ENCODE measurements at places on chromosomes 6 and 20. TPM values are rescaled to one million over a fixed set of nuclear protein-coding genes. Genes with fewer than 3 reads are reported as not detected.

GRCh38 chr6:140070846-140071473 lies 696.5 kb upstream of the CITED2 start:
- no peak for DNase-seq

GRCh38 chr6:7215798-7216231 lies 97.2 kb downstream of the SSR1 start:
- DNase-seq = no peak

- DNase-seq = no peak
Observed at GRCh38 chr20:45067558-45067957, 33.4 kb downstream of the KCNS1 start.

GRCh38 chr6:14429396-14429795 lies 311.8 kb downstream of the CD83 start:
- no peak for DNase-seq

GRCh38 chr6:35071347-35071994 lies 69.7 kb downstream of the TCP11 start:
- no peak for DNase-seq

GRCh38 chr6:30885999-30886896 lies 1.9 kb downstream of the DDR1 start:
- peak; percentile 93 for DNase-seq

DNA sequence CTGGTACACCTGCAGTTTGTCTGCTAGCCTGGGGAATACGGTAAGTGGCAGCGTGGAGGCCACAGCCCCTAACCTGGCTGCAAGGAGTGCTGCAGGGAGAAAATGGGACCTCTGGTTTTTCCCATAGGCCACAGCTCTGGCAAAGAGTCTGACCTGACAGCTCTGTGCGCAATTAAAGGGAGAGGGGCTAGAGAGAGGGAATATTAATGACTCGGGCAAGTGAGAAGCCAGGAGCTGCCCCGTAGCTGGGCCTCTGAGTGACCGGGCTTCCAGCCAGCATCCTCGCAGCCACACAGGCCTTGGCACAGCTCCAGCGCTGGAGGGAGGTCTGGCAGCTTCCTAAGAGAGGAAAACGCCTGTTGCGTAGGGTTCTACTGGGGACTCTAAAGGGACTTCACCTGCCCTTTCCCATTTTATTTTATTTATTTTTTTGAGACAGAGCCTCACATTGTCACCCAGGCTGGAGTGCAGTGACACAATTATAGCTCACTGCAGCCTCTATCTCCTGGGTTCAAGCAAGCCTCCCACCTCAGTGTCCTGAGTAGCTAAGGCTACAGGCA lies 18.2 kb upstream of the OCSTAMP start:
- DNase-seq = no peak

DNA sequence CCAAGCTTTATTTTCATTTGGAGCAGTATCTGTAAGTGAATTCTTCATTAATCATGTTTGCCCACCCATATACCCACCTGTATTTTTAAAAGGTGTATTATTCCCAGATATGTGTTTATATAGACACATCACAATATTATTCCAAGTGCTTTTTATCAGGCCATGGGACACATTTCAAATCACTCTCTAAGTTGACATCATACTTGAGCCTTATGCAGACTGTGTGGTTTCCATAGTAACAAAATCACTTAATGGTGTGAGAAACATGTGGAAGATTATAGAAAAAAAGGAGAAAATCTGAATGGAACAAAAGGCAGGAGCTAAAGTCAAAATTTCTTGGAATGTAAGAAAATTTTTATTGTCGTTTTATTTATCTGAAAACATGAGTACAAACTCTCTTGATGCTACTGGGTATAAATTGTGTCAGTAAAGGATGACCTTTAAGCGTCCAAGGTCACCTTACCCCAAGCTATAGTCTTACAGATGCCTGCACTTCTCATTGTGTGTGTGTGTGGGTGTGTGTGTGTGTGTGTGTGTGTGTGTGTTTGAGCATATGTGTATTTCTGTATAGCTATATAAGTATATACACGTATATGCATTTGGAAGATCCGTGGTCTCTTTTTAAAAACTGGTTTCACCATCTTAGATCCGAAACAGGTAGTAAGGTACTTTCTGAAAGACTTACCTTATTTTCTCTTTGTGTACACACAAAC lies 79.8 kb upstream of the CCN6 start:
- DNase-seq = no peak

DNA sequence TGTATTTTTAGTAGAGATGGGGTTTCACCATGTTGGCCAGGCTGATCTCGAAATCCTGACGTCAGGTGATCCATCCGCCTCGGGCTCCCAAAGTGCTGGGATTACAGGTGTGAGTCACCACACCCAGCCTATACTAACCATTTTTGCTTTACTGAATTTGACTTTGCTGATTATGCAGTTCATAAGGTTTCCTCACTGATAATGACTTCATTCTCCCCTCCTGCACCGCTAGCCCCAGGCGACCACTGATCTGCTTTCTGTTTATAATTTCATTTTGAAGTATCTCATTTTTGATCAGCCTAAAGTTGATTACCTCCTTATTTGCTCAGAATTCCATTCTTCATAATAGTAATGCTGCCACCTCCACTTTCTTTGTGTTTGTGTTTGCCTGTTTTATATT lies 48.7 kb upstream of the FAM83D start:
- no peak for DNase-seq

GRCh38 chr20:13105864-13106457 lies 97.2 kb downstream of the SPTLC3 start:
- DNase-seq = no peak

GRCh38 chr6:33632558-33633039 lies 11.5 kb downstream of the ITPR3 start:
- DNase-seq = no peak

GRCh38 chr6:117391874-117392583 lies 33.7 kb downstream of the ROS1 start:
- no peak for DNase-seq

DNA sequence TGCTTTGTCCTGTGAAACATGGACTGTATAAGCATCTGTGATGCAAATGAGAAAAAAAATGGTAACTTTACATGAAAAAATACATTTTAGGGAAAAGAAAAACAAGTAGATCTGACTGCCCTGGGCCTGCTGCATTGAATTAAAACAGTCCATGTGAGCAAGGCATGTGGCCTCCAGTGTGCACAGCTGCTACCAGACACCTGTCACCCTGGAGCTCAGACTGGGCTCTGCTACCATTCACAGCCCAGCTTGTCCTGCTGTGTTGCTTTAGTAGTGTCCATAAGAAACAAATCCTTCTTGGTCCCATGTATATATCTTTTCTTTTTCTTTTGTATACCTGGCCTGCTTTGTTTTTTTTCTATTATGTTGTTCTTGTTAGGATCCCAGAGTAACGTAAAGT lies 315.9 kb downstream of the NKAIN2 start:
- no peak for DNase-seq

The BTN2A1 gene
- 50.8 TPM for total RNA-seq

The SLPI gene
- total RNA-seq = not detected

The HLA-G gene
- total RNA-seq = not detected

The RAMACL gene
- total RNA-seq = 0.24 TPM

The GHRH gene
- total RNA-seq = not detected

The CCN6 gene
- not detected for total RNA-seq

The LY86 gene
- total RNA-seq = not detected

Measured in SJSA1 (cell line).